ENCODE measurements at places on chromosomes 5 and 9. TPM values are rescaled to one million over a fixed set of nuclear protein-coding genes. Genes with fewer than 3 reads are reported as not detected.

DNA sequence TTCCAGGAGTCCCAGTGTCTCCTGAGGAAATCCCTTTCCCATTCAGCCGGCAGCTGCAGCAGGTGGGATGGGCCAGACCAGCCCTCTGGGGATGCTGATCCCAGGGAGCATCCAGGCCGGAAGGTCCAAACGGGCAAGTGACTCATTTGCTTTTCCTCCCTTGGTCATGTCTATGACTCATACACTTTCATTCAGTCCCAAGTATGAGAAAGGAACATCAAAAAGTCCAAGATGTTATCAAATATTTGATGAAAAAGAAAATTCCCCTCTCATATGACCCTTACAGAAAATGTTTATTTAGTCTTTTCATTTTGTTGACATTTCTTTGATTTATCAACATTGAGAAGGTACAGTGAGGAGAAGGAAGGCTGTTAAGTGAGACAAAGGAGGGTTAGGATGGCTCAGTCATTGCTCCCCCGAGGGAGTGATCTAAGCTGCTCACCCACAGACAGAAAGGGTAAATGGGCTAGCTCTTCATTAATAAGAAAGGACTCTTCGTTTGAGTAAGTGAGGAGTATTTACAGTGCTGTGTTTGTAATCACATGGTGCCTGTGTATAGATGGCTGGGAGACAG lies 117.6 kb upstream of the ANKRD55 start:
- DNase-seq = peak; percentile 92

Gene CAMK2A
- total RNA-seq = not detected

DNA sequence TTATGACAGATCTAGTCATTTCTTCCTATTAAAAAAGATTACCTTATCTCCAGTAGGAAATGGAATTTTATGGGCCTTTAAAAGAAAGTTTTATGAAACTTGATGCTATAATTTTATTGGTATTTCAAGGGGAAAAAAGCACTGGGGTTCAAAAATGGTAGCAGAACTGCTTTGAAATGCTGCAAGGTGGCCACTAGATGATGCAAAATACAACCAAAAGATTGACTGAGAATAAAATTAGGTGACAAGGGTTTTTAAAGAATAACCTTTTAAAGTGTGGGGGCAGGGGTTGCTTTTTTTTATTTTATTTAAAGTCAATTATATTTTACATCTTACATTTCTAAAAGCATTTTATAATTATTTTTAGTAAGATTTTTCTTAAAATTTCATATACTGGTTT lies 61.7 kb downstream of the KLF9 start:
- DNase-seq = no peak

- peak; percentile 27 for DNase-seq
These were observed 53.1 kb upstream of the TYRP1 start for GRCh38 chr9:12640016-12640587.

DNA sequence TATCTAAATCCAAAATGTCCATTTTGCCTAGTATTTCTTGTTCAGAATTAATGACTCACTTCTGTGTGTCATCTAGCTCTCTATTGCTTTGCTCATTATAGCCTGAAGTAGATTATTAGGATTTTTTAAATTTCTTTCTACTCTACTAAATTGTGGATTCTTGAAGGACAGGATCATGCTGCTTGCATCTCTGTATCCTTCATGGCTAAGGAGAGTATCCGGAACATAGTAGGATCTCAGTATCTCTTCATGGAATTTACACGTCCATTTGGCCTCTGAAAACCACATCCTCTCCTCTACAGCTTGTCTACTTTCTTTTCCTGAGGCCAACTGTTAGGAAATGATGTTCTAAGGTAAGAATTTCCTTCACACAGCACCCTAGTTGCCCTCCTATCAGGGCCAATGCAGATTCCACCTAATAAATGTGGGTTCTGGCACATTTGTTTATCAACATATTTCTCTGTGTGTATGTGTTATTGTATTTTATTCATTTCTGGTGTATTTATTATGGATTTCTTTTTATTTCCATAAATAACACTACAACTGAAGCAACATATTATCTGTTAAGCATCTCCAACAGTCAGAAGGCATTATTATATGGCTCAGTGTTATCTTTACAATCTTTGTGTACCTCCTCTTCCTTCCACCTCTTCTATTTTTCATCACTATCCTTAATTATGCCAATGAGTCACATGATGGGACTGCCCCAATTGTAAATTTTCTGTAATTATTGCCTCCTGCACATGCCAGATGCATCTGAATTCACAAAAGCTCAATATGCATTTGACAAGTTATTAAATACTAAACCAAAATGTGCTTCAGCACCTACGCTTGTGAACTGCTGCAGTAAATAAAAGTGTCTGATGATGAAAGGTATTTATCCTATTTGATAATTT lies 557.8 kb upstream of the TLE4 start:
- DNase-seq = no peak

Gene ZSWIM6
- total RNA-seq = 0.83 TPM

DNA sequence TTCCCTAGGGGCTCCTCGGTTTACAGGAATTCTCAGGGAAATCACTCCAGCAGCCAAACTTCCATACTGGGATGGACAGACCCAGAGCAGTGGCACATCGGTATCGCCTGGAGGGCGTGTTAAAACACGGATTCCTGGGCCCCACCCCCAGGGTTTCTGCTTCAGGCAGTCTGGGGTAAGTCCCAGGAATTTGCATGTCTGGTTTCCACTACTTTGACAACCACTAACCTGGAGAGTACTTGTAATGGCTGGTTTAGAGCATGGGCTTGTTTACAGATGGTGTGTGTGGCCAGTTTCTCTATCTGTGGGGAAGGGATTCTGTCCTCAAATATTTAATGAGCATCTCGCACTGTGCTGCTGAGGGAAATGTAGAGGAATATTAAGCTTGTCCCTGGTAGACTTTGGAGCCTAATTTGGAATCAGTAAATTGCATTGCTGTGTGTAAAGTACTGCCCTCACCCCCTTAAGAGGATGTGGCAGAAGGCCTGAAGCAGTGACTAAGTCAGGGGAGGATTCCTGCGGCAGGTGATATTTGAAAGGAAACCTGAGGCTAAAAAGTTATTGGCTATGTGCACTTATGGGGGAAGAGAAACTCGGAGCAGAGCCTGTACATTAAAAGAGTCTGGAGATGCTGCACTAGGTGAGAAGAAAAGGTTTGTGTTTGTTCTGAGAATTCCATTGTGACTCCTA lies 18.6 kb upstream of the TJP2 start:
- no peak for DNase-seq

DNA sequence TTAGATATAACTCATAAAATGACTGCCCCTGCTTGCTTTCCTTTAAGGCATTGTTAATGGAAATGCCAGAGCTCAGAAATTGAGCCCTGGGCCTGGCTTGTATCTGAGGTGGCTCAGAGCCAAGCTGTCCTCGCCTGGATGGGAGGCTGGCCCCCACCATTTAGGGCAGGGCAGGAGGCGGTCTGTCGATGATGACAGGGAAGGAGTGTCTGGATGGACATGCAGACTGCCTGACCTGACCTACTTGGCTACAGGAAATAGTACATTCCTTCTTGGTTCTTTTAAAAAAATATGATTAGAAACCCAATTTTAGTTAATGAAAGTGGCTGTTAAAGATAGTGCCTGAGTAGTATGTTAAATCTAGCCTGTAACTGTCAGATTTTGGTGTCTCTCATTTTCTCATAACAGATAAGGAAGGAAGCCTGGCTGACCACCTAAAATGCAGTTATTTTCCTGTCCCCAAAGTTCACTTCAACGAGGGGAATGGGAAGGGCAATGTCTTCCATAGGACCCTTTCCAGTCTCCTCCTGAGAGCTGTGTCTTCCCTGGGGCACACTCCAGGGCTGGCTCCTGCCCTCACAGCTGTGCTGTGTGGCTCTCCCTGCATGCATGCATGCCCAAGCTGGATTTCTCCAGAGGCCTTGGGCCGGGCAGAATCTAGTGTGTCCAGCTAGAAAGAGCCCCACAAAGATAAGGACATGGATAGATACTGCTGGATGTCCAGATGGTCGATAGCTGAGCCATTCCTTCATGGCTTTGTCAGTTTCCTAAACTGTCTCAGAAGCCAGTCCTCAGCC lies 42.3 kb downstream of the MACROH2A1 start:
- DNase-seq = no peak

DNA sequence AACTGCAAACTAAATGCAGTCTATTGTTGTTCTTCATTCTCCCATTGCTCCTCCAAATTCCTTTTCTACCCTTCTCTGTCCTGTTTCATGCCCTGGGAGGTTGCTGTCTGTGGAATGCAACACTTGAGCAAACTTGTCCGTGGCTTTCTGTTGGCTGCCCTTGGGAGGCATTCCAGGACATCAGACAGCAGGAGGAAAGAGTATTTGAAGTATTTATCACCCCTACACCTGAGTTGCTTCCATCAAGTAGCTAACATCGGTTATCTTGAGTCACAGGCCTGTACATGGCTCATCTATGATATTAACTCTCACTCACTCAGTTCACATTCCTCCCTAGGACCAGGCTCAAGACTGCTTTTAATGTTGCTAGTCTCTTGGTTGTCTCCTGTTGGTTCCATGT lies 803.4 kb upstream of the CDH6 start:
- DNase-seq = no peak

Measured in HepG2 (cell line).